AG20443 (cell line): ENCODE measurements at places on chromosomes 7 and 10.

- no peak for DNase-seq
Measured at GRCh38 chr7:133983685-133984419, 143.3 kb upstream of the LRGUK start.

DNA sequence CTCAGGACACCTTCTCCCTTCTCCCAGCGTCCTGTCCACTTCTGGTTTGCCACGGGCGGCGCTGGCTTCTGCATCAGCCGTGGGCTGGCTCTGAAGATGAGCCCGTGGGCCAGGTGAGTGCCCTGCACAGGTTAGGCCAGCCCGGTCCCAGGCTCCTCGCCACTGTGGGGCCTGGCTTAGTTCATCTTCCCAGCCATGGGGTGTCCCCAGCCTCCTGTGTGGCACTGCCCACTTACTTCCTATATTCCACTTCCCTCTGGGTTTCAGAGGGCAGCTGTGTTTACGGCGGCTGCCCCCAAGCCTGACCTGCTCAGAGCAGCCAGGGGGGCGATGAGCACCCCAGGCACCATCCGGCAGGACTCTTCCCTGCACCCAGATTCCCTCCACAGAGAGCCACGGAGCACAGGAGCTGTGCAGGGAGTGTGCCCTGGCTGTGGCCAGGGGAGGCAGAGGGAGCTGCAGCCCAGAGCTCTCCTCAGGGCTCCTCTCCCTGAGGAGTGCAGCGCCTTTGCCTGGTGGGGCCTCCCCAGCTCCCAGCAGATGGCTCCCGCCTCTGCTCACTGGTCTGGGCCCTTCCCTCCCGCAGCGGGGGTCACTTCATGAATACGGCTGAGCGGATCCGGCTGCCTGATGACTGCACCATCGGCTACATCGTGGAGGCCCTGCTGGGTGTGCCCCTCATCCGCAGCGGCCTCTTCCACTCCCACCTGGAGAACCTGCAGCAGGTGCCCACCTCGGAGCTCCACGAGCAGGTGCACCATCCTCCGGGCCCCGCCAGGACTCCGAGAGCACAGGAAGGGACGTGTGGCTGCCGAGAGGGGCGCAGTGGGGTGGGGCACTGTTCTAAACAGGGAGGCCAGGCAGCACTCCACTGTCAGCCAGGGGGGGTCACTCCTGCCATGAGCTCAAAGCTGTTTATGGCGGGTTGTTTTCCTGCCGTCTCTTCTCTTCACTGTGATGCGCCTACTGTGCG lies 6.4 kb downstream of the LFNG start:
- no peak for DNase-seq

GRCh38 chr10:120184547-120185337 lies 272.3 kb upstream of the PLPP4 start:
- no peak for DNase-seq

GRCh38 chr7:128869138-128869943 lies 6.7 kb downstream of the ATP6V1F start:
- DNase-seq: peak; percentile 78

DNA sequence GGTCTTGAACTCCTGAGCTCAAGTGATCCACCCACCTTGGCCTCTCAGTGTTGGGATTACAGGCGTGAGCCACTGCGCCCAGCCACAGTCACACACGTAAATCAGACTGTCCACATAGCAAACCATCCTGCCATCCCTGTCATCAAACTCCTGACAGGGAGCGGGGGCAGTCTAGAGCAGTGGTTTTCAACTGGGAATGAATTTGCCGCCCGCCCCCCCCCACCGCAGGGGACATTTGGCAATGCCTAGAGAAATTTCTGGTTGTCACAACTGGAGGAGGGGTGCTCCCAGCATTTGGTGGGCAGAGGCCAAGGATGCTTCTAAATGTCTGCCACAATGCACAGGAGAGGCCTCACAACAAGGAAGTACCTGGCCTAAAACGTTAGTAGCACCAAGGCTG lies 24.1 kb downstream of the CAMK2G start:
- no peak for DNase-seq

DNA sequence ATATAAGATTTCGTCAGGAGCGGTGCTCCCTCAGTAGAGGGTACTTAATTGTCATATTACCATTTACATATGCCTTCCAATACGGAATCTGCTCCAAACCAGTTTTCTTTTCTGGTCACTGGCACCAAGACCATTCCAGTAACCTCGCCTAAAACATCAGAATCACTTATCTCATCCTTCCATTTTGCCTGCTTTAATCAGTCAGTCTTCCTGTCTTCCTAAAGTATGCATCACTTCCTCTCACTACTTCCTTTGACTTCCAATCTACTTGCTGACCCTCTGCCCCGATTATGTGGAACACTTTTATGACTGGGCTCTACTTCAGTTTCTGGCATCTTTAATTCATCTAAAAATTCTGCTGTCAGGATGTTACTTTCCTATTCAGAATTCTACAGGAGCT lies 33.5 kb downstream of the CUL2 start:
- no peak for DNase-seq

GRCh38 chr7:91995391-91996105 lies 54.9 kb downstream of the AKAP9 start:
- no peak for DNase-seq

- no peak for DNase-seq
Measured at GRCh38 chr7:103702454-103702853, 256.4 kb upstream of the SLC26A5 start.

DNA sequence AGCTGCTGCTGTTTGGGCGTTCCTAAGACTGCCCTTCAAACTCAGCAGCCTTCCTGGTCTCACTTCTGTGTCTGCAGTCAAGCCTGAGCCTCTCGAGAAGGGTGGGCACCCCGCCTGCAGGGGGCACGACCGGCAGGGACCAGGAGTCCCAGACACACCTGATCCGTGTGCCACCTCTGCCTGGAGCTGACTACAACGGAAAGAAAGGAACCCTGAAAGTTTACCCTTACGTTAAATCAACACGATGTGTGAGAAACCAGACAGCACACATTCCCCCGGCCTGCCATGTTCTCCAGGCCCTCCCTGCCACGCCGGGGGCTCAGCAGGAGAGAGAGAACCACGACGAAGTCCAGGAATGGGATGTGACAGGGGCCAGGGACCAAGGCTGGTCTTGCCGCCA lies 5.0 kb downstream of the MAD1L1 start:
- DNase-seq: no peak

DNA sequence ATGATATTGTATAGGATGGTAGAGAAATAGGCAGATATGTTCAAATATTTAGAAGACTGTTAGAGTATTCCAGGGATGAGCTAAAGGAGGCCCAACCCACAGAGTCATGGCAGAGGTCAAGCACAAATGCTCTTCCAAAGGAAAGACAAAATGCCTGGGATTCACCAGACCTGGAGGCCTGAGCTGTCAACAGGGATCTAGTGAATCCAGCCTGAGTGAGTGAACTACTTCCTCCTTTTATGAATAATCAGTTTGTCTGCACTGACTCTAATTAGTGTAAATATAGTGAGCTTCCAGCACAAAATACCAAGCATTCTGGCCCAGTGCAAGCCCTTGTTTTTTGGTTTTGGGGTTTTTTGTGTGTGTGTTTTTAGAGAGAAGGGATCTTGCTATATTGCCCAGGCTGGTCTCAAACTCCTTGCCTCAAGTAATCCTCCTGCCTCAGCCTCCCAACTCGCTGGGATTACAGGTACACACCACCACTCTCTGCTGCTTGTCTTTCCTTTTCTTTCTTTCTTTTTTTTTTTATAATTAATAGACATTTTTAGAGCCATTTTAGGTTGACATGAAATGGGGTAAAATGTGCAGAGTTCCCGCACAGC lies 244.4 kb downstream of the SKIDA1 start:
- DNase-seq: no peak

- peak; percentile 49 for DNase-seq
Measured at GRCh38 chr7:90958647-90959046, 305.6 kb upstream of the FZD1 start.

- DNase-seq: no peak
Measured at GRCh38 chr7:91398341-91398740, 134.1 kb downstream of the FZD1 start.

GRCh38 chr10:58266826-58267712 lies 625 bp downstream of the IPMK start:
- DNase-seq: peak; percentile 16

DNA sequence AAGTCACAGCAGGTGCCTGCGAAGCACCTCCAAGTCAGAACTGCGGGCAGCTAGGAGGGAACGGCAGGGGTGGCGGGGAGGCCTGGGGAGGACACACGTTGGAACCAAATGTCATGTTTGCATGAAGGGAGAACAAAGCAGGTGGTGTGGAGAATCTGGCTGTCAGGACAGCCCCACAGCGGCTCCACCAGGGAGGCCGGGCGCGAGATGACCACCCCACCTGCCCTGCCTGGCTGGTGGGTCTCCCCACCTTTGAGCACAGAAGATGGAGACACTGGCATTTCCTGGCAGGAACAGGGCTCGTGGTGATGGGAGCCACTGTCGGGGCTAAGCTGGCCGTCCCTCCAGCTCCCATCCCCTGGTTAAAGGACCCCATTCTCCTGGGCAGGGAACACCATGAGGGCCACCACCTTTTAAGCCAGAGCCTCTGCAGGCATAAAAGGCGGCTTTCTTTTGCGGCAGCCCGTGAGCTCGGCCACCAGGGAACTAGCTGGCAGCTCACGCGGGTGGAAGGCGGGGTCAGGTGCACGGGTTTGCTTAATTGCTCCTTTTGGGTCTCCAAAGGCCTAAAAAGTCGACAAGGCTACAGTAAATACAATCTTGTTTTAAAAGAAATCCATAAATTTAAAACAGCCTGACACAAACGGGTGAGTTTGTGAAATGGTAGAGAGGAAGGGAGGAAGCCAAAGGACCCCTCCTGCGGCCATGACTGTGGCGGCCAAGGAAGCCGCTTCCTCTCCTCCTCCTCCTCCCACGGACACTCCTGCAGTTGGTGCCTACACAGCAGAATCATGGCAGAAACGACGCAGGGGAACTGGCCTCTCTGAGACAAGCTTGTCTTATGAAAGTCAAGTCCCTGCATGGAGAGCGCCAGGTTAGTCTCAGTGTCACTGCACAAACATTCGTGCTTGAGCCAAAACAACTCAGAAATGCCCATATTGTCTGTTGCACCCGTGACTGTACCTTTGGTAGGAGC lies 213.8 kb downstream of the DNAJB6 start:
- DNase-seq: no peak

DNA sequence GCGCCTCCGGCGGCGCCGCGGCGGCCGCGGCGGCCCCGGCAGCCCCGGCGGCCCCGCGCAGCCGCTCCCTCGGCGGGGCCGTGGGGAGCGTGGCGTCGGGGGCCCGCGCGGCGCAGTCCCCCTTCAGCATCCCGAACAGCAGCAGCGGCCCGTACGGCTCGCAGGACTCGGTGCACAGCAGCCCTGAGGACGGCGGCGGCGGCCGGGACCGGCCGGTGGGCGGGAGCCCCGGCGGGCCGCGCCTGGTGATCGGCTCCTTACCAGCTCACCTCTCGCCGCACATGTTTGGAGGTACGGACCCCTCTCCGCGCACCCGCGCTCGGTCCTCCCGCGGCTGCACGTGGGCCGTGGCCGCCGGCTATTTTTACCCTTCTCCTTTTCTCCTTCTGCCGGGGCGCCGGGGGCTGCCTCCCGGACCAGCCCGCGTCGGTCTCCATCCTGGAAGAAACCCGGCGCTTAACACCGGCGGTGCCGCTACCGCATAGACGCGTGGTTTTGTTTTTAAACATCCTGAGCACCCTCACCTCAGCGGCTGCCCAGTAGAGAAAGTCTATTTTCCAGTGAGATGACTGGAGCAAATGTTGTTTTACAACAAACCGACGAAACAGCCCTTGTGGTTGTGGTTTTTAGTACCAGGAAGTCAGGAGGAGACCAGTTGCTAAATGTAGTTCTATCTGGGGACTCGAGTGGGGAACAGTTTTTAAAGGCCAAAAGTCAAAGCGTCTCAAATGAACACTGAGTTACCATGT lies 1.3 kb downstream of the ZNRF2 start:
- peak; percentile 24 for DNase-seq

DNA sequence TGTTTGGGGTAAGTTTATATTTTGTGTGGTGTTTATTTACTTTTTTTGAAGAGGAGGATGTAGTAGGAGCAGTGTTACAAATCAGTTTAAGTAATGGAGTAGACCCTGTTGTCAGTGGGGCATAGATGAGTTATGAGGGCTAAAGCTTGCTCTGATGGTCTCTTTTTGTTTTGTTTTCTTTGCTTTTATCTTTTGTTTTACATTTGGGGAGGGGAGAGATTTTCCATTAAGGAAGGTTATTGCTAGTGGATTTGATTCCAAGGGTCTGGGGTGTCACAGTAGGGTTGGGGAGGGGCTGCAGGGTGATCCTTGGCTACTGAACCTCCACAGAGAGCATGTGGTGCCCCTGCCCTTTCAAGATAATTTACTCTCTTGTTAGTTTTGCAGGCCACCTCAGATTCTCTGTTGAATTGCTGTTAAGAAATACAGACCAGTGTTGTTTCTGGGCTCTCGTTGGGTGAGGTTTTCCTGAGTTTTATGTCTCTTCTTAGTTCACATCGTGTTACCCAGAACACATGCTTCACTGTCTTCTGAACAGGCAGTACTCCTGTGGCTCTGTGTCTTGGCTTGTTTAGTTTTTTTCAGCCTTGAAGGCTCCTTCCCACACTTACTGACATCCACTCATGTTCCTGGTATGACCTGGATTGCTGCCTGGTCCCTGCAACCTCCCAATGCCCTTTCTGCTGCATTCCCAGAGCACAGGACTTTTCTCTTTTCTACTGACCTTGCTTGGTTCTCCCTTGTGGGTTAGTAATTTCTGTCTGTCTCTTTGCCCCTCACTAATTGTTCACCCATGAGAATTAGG lies 4.2 kb downstream of the KIFBP start:
- DNase-seq: peak; percentile 86

GRCh38 chr7:351256-351655 lies 61.3 kb downstream of the FOXL3 start:
- DNase-seq: no peak

- no peak for DNase-seq
Measured at GRCh38 chr7:131735101-131735500, 178.7 kb upstream of the PODXL start.

DNA sequence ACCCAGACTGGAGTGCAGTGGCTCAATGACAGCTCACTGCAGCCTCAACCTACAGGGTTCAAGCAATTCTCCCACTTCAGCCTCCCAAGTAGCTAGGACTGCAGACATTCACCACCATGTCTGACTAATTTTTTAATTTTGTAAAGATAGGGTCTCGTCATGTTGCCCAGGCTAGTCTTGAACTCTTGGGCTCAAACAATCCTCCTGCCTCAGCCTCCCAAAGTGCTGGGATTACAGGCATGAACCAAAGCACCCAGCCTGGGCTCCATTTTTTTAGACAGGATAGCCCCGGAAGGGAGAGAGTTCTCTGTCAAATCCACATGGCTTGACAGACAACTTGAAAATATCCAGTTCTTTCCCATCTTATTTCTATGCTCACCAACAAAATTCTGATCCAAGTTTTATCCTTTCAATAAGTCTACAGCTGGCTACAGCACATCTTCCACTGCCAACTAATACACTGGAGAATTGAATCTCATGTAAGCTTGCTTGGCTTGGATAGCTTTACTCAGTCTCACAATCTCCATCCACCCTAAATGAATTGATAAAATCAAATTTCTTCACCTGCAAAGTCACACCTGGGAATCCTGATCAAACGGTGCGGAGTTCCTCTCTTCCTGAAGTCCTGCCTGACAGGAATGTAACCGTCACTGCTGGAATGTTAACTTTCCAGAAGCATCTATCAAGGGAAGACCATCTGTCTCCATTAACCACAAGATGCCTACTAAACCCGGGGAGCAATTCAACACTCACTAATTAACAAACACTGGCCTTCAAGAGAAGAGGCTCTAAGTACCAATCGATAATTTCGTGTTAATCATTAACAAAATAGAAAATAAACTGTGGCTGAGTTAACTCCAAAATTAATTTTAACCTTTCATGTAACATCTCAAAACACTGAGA lies 239.7 kb upstream of the MKLN1 start:
- no peak for DNase-seq
